ENCODE measurements at places on chromosomes 2 and 18.

DNA sequence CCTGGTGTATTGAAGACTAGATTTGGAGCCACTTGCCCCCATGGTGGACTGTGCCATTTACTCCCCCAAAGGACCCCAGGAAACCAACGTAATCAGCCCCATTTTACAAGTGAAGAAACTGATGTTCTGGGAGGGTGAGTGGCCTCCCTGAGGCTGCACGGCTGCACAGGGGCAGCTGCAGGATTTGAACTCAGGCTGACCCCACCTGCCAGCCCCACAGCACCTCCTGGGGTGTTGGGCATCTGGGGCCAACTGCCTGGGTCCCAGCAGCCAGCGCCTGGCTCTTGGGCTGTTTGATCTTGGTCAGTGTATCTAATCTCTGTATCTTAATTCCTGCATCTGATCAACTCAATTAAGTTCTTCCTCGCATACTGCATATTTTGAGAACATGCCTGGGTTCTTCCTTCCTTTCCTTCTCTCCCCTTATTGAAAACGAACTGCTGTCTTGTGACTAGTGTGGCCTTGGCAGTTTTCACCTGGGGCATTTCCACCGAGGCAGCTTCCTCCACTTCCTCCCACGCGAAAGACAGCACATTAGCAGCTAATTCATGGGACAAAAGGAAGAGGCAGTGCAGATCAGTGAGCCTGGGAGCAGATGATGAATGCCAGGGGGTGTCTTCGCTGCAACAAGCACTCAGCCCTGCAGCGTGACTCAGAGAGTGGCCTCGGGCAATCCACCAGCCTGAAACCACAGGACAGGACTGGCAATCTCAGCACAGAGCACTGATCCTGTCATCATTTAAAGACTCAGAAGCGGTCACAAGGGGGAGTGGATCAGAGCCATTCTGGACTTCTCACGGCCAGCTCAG is 184.1 kb upstream of the RAB12 start:
- DNase-seq: no peak

DNA sequence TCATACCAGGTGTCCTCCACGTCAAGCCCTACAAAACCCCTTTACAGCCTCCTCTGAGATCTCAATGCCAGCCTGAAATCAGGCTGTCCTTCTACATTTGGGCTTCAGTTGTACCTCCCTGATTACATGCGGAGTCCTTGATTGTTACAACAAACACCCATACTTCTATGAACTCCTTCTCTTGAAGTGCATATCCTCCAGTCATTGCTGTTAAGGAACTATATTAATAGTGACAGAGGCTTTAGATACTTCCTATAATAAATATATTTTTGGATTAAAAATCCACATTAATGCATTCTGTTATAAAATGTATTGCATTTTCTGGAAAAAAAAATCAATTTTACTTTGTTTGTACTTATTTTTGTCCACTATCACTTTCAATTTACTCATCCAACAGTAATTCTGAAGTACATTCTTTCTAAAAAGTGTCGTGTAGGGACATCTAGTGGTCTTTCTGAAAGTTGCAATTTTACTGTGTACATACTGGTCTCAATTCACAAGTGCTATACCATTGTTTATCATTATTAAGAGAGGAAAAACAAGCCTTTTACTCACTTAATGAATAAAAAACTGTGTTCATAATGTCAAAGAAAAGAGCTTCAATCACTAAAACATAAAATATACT is 316.4 kb downstream of the DSEL start:
- peak; percentile 16 for DNase-seq

DNA sequence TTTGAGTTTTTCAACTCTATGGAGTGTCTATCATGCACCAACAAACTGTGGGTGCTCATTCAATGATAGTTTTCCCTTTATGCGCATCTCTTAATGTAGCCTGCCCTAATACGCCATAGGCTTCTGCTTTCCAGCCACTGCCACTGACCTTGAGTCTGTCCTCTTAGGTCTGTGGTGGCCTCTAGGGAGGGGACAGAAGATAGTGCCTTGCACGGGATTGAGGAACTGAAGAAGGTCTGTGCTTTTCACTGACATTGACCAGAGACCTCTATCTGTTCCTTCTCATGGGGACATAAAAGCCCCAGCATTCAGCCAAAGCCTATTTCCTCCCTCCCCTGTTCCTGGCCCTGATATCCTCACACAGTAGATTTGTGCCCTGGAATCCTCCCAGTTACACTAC is 2.3 kb downstream of the GCKR start:
- no peak for DNase-seq

GRCh38 chr18:43276491-43276890 is 799 bp downstream of the SYT4 start:
- DNase-seq: peak; percentile 14

DNA sequence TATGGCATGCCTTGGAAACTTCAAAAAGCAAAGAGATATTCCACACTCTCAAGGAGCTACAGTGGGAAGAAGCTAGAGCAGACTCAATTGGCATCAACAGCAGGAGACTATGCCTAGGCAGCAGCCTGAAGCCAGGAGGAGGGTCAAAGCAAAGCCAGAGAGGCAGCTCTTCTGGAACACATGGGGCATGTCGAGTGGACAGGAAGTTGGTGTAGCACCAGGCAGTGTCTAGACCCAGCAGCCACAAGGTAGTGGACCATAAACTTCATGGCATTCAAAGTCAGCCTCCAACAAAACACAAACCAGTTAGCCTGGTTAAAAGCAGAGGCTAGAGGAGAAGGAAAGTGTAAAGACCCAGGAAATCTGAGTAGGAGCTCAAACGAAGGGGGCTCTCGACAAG is 311.2 kb upstream of the PKDCC start:
- DNase-seq: no peak

GRCh38 chr2:161766334-161766733 is 142.1 kb downstream of the SLC4A10 start:
- no peak for DNase-seq

DNA sequence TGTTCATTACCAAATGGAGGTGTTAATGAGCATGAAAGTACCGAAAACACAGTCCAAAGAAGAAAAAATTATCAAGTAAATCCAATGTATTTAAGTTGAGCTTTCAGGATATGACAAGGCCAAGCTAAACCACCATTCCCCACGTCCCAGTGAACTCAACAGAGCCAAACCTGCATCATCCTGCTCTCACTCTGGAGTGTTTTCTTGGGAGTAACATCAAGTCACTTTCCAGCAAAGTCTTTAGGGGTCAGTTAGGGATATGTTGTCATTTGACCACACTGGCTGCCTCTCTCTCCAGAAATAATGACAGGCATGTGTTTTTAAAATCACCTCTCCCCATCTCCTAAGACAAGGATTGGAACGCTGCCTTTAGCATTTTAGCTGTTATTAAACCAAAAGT is 140.5 kb downstream of the SRBD1 start:
- no peak for DNase-seq

GRCh38 chr2:64401529-64401880 is 52.5 kb upstream of the LGALSL start:
- DNase-seq: peak; percentile 79

Measured in NCI-H524 (cell line).